Ureter (tissue), 1 donor: ENCODE measurements at places on chromosomes 5 and 9.

GRCh38 chr9:131539223-131539923 lies 6.0 kb upstream of the PRRT1B start:
- DNase-seq = no peak

- DNase-seq = no peak
Observed at GRCh38 chr9:113966394-113966793, 90.3 kb downstream of the ZNF618 start.

DNA sequence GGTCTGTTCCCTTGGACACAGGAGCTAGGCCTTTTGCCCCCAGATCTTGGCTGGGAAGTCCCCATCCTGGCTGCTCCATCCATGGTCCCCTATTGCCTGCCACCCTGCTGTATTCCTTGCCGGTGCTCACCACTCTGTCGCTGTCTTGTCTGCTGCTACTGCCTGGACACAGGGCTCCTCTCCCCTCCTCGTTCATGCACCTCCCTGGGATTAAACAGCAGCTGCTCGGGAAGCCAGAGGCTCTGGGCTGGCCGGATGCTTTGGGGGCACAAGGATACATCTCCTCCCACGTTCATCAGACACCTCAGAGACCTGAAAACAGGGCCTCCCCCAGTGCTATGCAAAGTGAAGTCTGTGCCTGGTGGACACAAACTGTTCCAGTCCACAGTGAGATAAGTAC lies 110.4 kb downstream of the ZNF354C start:
- DNase-seq = no peak

- no peak for DNase-seq
Observed at GRCh38 chr5:96928931-96929708, 6.8 kb upstream of the LNPEP start.

DNA sequence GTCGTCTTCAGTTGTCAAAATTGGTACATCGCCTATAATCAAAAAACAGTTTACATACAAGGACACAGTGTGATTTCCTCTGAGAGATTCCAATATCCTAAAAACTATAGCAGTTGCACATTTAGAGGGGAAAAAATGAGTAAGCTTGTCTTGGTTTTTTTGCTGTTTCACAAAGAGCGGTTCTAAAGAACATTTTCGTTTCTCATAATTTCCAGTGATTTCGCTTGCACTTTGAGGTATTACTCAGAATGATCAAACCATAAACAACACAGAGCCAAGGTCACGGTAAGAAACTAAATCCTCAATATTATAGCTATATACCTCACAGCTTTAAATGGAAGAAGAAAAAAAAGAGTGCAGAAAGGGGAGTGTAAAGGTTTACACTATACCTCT lies 861 bp downstream of the MTX3 start:
- no peak for DNase-seq

GRCh38 chr5:151739395-151739794 lies 19.0 kb downstream of the ATOX1 start:
- no peak for DNase-seq

GRCh38 chr9:73229543-73229942 lies 77.9 kb downstream of the ANXA1 start:
- no peak for DNase-seq
